Activated T-cell treated with anti-CD3 and anti-CD28 coated beads, Interleukin-2, amount 50 U/mL, for 1 hour (primary cell): ENCODE measurements at places on chromosomes 7 and 10.

DNA sequence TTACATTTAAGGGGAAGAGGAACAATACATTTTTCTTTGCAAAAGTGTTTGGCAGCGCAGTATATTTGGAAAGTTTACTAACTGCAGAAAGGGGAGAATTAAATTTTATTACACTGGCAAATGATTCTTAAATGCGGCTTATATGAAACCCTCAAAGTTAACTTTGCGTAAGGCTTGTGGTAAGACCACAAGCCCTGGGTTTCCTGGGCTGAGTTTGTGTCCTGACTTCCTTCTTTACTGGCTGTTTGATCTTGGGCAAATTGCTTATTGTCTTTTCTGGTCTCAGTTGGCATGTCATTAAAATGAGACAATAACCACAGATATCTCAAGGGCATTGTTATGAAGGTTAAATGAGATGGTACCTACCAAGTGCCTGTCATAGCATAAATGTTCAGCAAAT lies 106.8 kb downstream of the GLRX3 start:
- no peak for DNase-seq

DNA sequence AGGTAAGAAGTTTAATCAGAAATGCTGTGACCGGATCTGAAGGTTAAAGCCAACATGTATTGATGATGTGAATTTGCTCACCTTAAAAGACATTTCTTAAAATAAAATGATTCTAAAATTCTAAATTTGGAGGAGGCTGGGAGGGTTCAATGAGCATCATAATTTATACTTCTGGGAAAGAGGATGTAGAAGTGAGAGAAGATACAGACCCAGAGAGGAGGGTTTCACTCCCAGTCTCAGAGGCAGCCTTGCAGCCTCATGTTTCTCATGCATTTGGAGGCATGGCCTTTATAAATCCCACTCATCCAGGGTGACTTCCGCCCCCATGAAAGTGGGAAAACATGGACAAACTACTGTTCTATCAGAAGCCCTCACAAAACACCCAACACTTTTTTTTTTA lies 305.6 kb upstream of the PITRM1 start:
- DNase-seq: no peak

- DNase-seq: no peak
These were observed 54.3 kb upstream of the ZNF800 start for GRCh38 chr7:127446842-127447241.

- DNase-seq: no peak
These were observed 88.6 kb downstream of the LYZL1 start for GRCh38 chr10:29377333-29377961.

- no peak for DNase-seq
These were observed 426.2 kb downstream of the ETV1 start for GRCh38 chr7:13563257-13563656.

GRCh38 chr10:29620112-29620690 lies 14.6 kb downstream of the SVIL start:
- no peak for DNase-seq

GRCh38 chr7:8214244-8214824 lies 47.6 kb downstream of the ICA1 start:
- DNase-seq: no peak

GRCh38 chr7:117445206-117445605 lies 17.9 kb upstream of the ASZ1 start:
- DNase-seq: no peak

- DNase-seq: no peak
These were observed 176.5 kb downstream of the TNS3 start for GRCh38 chr7:47405286-47405904.

DNA sequence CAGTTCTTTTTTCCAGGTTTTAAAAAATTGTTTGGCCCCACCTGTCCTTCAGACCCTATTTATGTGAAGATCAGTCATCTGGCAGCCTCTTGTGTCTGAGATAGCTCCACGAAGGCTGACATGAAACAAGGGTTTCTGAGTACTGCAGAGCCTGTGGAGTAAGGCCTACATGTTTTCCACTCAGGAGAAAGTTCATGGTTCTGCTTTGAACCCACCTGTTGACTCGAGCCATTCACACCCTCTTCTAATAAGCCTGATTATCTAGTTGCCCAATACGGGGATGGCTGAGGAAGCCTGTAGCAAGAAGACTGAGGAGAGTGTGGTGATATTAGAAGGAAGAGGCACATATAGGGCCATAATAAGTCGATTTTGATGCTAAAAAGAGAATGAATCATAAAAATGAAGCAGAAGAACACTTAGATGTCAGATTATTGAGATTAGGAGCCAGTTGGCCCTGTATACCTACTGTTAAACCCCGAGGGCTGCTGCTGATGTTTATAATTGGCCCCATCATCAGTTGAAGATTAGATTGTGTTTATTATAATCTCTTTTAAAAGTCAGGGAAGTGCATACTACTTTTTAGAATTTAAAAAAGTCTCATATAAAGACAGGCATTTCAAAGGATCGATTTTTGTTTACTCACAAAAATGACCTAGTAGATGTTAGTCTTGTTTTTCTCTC lies 109.4 kb downstream of the CDK14 start:
- DNase-seq: no peak

GRCh38 chr7:104363355-104363754 lies 35.0 kb downstream of the LHFPL3 start:
- DNase-seq: no peak

DNA sequence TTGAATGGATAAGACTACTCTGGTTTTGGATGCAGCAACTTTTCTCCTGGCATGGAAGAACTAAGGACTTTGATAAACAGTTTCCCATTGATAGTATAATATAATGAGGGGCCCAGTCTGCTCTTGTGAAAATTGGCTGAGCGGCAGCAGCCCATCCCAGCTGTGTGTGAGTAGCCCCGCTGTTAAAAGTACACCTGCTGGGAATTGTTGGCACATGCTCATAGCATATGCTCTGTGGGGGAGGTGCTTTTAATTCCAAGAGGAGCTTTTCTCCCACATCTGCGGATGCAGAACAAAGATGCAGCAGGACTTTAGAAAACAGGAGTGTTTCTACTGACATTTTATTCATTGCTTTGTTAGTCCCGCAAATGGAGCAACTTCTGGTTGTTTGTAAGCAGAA lies 19.0 kb downstream of the SRI start:
- DNase-seq: no peak

- no peak for DNase-seq
These were observed 377.4 kb downstream of the MALRD1 start for GRCh38 chr10:19426034-19426433.

- no peak for DNase-seq
These were observed 89.7 kb upstream of the FAM20C start for GRCh38 chr7:102721-103120.

DNA sequence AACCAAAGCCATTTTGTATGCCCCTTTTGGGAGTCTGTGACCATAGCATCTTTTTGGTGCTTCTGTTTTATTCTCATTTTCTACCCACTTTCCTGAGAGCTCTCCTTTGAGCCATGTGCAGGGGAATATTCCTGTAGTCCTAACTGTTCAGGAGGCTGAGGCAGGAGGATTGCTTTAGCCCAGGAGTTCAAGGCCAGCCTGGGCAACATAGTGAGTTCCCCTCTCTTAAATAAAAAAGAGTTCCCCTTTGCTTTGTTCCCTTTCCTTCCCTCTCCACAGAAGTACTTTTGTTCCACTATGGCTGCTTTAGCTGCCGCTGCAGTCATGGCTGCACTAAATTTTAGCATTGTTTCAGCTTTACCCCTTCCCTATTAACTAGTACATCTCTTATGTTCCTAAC lies 85.9 kb downstream of the BTAF1 start:
- DNase-seq: no peak

GRCh38 chr10:6203331-6204062 lies 765 bp downstream of the PFKFB3 start:
- DNase-seq: peak; percentile 75

GRCh38 chr7:7790041-7790741 lies 71.8 kb upstream of the RPA3 start:
- DNase-seq: no peak

- no peak for DNase-seq
These were observed 16.9 kb upstream of the LAMB4 start for GRCh38 chr7:108147031-108147563.

- no peak for DNase-seq
These were observed 364.6 kb downstream of the PAXIP1 start for GRCh38 chr7:154638286-154638685.

DNA sequence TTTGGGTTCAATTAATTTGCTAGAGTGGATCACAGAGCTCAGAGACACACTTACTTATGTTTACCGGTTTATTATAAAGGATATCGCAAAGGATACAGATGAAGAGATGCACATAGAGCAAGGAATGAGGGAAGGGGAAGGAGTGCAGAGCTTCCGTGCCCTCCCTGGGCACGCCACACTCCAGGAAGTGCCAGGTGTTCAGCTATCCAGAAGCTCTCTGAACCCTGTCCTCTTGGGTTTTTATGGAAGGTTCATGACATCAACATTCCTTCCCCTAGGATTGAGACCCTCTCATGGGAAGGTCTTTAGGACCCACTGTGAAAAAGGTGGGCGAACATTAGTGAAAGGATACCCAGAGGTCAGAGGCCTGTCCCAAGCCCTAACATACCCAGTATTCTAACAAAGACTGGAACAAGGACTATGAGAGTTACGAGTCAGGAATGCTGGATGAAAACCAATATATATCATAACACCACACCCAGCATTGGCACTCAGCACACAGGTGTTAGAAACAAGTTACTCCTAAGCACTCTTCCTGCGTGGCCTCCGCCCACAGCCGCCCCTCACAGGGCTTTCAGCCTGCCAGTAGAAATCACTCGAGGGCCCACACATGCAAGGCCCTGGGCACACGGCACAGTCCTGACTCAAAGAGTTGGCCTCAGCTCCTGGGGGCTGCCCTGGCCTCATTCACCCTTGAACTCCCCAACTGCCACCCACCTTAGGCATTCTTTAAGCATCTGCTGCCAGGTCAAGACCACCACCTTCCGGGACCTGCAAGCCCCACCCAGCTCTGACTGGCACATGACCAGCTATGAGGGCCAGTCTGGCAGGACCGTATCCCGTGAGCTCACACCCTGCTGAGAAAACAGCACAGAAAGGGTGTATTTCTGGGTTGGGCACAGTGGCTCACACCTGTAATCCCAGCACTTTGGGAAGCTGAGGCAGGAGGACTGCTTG lies 5.6 kb upstream of the AIFM2 start:
- DNase-seq: no peak

DNA sequence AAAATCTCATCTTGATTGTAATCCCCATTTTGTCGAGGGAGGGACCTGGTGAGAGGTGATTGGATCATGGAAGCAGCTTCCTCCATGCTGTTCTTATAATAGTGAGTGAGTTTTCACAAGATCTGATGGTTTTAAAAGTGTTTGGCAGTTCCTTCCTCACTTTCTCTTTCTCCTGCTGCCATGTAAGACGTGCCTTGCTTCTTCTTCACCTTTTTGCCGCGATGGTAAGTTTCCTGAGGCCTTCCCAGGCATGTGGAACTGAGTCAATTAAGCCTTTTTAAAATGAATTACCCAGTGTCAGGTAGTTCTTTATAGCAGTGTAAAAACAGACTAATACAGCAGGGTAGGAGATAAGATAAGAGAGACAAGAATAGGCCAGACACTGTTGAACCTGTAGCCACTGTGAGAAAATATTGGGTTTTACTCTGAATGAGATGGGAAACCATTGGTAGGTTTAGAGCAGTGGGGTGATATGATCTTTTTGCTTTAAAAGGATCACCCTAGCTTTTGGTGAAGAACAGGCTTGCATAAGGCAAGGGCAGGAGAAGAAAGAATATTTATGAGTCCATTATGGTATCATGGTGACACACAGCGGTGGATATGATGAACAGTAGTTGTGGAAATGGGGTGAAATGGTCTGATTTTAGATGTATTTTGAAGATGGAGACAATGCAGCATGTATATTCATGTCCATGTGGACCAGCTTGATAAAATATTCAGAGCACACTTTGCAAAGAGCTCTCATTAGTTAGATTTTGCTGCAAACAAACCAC lies 11.5 kb downstream of the OR6B1 start:
- no peak for DNase-seq

DNA sequence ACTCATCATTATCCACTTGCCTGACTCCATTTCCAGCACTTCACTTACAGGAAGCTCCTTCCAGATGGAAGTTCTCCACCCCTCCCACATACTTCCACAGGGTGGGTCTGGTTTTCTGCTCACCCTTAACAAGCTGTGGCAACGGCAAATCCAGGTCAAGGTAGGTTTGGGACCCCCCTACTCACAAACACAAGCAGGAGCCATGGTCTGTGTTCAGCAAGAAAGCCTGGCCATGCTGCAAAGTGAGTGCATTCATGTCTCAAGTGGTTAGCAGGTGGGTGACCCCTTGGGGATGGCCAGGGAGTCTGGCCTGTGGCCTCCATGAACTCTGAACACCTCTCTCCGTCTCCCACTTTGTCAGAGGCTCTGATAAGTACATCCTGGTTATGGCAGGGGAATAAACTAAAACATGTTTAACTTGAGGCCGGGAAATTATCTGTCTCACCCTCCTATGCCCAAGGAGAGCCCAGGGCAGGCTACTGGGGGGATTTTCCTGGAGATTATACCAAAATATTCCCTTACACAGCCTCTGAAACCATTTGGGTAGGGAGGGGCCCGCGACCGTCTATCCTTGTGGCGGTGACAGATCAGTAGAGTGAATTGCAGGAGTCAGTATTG lies 844 bp downstream of the XPNPEP1 start:
- peak; percentile 22 for DNase-seq

- no peak for DNase-seq
These were observed 5.8 kb upstream of the KLF6 start for GRCh38 chr10:3790858-3791257.

DNA sequence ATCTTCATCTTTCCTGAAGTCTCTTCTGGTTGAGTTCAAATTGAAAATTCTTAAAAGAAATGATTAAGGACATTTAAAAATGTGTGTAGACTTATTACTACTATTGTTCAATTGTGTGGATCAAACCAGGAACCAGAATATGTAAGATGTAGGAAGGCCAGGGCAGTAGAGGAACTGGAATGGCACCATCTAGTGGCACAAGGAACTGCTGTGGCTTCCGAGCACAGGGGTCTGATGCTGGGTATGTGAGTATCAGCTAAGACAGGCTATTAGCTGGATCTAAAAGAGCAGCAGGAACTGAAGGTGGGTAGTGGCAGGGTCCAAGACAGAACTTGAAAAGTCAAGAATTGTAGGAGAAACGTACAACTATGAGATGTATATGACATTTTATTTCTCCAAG lies 247.3 kb downstream of the SEMA3A start:
- DNase-seq: no peak

DNA sequence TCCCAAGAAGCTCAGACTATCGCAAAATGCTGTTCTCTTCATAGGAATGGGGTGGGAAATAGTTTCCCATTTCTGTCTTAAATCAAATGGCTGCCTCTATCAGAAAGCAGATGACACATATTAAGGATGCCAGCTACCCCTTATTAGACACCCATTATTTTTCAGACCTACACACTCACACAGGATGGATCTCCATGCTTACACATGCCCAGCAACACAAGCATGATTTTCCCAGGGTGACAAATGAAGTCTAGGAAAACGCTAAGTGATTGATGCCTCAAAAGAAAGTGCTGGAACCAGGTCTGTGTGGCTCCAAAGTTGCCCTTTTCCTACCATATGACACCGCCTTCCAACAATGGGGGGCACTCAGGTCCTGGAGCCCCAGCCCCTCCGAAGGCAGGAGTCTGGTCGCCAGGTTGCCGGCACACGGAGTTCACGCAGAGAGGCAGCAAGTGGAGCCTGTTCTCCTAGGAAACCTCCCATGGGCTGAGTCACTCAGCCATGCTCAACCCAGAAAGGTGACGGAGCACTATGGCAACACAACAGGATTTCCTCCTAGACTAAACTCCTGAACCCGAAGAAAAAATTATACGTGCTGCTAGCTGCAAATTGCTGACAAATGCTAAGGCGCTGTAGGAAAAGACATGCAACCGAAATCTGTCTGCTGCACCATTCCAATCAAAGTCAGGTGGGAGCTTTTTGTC lies 19.8 kb downstream of the VOPP1 start:
- no peak for DNase-seq
